SJSA1 (cell line): ENCODE measurements at places on chromosomes 13 and 19. TPM values are rescaled to one million over a fixed set of nuclear protein-coding genes. Genes with fewer than 3 reads are reported as not detected.

MAMSTR gene
- 0.16 TPM in 1 of 2 replicates, not detected in the other for total RNA-seq

ASPDH gene
- total RNA-seq, result not detected in 2 replicates

IGSF23 gene
- total RNA-seq, result 0.37 TPM in 1 of 2 replicates, not detected in the other

LHB gene
- total RNA-seq, result 0.34 TPM in 1 of 2 replicates, not detected in the other

CASP14 gene
- not detected in 2 replicates for total RNA-seq

SULT2A1 gene
- not detected in 2 replicates for total RNA-seq

STOML3 gene
- total RNA-seq, result not detected in 2 replicates

FOXA3 gene
- total RNA-seq, result not detected in 2 replicates

ZNF534 gene
- total RNA-seq, result not detected in 2 replicates

ZNF665 gene
- total RNA-seq, result 0.69 and 3.0 TPM in 2 replicates

DNA sequence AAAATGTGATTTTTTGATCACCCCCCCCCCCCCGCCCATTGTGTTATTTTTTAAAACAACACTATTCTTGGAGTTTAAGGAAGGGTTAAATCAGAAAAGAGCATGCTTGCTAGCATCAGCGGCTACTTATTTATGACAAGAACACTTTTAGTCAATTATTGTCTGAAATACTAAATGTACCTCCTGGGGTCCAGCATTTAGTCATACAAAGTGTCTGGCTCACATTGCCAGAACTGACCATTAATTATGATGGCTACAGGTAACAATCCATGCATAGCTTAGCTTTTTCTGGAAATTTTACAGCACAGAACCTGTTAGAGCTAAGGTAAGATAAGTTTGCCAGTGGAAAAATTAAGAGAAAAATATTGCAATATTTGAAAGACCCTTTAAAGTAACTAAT lies 90.1 kb downstream of the PCDH9 start:
- no peak for DNase-seq

- DNase-seq, result no peak
Measured at GRCh38 chr13:86862137-86862536, 809.0 kb upstream of the SLITRK5 start.

DNA sequence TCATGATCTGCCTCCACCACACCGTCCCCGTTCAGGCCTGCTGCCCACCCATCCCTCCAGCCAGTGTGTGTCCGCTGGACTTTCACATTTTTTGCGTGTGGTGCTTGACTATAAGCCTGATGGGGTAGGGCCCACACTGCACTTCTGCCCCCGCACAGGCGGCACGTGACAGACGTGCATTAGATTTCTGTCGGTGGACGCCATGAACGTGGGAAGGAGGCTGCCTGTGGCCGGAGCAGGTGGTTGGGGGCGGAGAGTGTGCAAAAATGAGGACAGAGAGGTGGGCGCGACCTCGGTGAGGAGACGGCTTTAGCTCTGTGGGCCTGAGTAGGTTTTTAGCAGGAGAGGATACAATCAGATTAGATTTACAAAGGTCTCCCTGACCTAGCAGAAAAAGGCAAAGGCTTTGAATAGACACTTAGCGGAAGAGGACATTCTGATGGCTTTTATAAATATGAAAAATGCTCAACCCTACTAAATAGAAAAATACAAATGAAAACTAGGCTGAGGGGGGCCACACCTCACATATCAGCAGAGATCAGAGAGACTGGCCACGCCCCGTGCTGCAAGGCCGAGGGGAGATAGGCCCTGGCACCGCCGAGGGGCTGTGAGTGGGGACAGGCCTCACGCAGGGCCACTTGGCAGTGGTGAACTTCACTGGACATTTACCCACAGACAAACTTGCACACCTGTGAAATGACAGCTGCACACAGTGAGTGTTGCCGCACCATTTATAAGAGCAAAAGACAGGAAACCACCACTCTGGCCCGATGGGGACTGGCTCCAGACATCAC lies 25.4 kb downstream of the PAK4 start:
- DNase-seq, result no peak

- DNase-seq, result no peak
Measured at GRCh38 chr19:7926021-7926726, at the start of gene CTXN1. TSS of gene CTXN1 (minus strand) at chr19:7926135. CDS start at chr19:7925538, 597 bp downstream.

GRCh38 chr19:39942366-39942730 lies 7.9 kb upstream of the FCGBP start:
- DNase-seq, result no peak

- DNase-seq, result no peak
Measured at GRCh38 chr13:80685942-80686341, 345.0 kb upstream of the SPRY2 start.

GRCh38 chr19:36423925-36424324 lies 5.5 kb upstream of the ZFP82 start:
- no peak for DNase-seq

DNA sequence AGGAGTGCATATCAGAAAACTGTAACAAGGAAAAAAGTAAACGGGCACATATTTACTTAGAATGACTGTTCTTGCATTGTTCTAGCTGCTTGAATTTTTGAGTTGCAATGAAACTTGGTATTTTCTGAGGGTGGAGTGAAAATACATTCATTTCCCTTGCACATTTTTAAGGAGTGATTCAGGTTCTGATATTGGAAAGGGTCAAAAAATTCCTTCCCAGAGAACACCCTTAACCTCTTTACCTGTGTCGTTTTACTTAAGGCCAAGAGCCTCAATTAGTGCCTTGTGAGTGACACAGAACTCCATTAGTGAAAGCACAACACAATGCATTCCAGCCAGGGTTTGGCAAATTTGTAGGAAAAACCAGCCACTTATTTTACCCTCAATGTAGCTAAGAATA lies 2.3 kb downstream of the ITGBL1 start:
- DNase-seq, result no peak

GRCh38 chr13:97435323-97435722 lies 1.4 kb downstream of the RAP2A start:
- no peak for DNase-seq

DNA sequence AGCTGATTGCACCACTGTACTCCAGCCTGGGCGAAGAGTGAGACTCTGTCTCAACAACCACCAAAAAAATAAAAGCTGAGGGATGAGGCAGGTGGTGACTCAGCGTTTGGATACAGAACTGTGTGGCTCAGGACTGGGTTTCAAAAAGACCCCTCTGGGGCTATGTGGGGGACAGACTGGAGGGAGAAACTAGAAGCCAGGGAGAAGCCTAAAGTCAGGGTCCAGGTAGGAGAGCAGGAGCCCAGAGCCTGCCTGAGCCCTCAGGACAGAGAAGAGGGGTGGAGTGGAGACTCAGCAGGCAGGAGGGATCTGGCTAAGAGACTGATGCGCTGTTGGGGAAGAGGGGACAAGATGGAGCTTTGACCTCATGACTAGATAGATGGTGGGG lies 1.8 kb upstream of the CD37 start:
- no peak for DNase-seq

DNA sequence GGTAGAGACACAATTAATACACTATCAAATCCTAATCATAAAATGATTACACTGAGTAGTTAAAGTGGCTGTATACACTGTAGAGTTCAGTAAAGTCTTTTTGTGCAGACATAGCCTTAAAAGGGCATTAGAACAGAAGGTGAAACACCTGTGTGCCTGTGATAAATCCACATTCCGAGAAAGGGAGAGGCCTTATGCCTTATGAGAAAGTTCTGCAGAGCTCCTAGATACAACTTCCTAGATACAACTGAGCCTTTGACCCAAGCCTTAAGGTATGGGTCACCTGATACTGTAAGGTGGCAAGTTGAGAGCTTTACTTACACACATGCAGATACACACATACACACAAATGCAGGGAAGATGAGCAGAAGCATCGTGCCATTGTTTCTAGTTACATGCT lies 6.3 kb downstream of the SERP2 start:
- no peak for DNase-seq

GRCh38 chr13:26021516-26021915 lies 30.3 kb downstream of the SHISA2 start:
- DNase-seq, result no peak

DNA sequence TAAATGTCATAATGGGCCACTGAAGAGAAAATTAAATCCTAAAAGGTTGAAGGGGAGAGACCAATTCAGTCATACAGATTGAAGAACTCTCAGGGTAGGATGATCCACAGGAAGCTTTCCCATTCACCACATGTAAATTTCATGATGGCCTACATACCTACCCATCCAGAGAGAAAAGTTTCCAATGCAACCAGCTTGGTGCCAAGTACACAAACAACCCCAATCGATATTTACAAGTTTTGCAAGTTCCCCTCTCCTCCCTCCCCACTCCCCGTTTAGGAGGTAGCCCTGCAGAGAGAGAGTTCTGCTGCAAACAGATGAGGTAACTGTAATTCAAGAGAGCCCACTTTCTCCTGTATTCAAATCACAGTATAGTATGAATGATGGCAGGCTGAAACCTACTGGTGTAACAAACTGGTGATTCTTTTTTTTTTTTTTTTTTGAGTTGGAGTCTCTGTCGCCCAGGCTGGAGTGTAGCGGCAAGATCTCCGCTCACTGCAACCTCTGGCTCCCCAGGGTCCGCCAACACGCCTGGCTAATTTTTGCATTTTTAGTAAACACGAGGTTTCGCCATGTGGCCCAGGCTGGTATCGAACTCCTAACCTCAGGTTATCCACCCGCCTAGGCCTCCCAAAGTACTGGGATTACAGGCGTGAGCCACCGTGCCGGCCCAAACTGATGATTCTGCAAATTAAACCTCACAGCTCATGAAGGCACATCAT lies 14.4 kb downstream of the FOXO1 start:
- DNase-seq, result no peak

GRCh38 chr19:32189956-32190706 lies 155.3 kb upstream of the ZNF507 start:
- DNase-seq, result peak; percentile 8

DNA sequence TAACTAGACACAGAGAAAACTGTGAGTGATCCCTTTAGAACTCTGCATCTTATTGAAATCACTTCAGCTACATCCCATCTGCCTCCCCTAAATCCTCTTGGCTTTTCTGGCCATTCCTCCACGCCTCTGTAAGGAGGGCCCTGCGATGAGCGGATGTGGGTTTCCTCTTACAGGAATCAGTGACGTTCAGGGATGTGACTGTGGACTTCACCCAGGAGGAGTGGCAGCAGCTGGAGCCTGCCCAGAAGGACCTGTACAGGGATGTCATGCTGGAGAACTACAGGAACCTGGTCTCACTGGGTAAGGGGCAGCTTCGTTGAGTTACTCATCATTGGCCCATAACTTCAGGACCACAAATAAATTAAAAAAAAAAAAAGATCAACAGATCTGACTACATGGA lies 18.5 kb downstream of the ZNF71 start:
- DNase-seq, result no peak

DNA sequence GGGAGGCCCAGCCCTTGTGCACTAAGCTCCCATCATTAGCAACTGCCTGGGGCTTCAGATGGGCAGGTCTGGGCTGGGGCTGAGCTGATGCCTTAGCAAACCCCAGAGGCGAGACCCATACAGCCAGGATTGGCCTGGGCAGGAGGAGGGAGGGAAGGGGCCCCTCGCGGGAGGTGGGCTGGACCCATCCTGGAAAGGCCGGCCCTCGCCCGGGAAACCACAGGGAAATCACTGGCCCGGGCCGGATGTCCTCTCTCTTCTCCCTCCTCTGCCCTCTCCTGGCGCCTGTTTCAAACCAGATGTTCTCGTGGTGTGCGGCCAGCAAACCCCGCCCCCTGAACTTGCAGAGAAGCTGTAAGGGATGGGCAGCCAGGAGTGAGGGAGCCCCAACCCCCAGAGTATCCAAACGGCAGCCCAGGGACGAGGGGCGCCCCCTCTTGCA lies 43.1 kb downstream of the TMEM255B start:
- DNase-seq, result peak; percentile 89

DNA sequence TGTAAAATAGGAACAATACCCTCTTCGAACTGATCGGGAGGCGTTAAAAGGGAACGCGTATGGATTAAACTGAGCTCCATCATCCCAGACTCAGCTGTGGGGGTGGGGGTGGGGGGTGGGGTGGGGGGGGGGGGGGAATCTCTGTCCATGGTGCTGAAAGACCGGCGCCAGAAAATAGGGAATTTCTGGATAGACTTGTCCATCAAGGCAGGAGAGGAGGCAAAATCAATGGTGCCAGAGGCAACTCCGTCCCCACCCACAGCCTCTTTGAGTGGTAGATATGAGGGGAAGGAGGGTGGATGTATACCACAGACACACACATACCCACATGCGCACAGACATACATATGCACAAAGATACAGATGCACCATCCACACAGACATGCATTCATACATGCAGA lies 37.4 kb downstream of the ZNF787 start:
- no peak for DNase-seq

GRCh38 chr13:77150651-77151050 lies 123.7 kb upstream of the FBXL3 start:
- no peak for DNase-seq

DNA sequence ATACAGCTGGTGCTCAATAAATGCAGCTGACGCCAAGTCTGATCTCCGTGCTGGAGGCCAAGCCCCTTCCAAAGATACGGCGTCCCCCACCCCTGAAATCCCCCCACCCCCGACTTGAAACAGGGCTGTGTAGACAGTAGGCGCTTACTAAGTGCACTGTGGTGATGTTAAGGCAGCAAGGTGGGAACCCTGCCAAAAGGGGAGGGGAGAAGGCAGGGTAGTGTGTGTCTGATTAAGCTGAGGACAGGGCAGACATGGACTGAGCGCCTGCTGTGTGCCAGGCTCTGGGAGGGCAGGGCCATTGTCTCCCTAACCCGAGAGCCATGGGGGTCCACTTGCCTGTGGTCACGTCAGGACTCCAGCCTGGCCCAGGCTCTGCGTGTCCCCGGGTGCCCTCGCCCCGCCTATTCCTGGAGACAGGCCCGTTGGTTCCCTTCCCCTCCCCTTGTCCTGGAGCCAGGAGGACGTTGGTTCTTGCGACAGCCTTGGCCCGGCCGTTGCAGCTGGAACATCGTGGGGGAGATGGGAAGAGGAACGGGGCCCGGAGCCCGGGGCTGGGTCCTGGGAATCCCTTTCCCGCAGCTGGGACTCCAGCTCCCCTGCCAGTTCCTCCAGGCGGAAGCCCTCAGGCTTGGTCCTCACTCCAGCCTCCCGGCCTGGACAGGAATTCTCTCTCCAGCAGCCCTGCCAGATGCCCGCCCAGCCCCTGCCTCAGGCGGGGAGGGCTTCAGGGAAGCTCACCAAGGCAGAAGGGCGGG lies 1.7 kb upstream of the ELANE start:
- peak; percentile 42 for DNase-seq

- no peak for DNase-seq
Measured at GRCh38 chr13:94784066-94784465, 71.7 kb upstream of the SOX21 start.

DNA sequence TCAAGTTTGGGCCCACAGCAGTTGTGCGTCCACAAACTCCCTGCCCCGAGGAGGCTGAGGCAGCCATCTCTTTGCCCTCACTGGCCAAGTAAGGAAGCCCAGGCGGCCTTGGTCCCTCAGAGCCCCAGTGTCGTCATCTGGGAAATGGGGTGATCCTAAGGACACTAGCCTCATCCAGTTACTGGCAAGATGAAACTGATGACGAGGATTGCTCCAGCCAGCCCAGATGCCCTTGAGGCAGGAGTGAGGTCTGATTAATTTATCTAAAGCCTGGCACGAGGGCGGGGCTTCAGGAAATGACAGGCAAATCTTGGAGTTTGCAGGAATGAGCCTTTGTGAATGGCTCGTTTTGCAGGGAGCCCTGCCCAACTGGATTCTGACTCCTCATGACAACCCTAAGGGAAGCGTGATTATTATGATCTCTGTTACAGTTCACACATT lies 5.6 kb downstream of the LIPE start:
- DNase-seq, result no peak

- DNase-seq, result peak; percentile 8
Measured at GRCh38 chr13:43132257-43132656, 108.9 kb downstream of the DNAJC15 start.
